ENCODE measurements at places on chromosomes 13 and 19.

DNA sequence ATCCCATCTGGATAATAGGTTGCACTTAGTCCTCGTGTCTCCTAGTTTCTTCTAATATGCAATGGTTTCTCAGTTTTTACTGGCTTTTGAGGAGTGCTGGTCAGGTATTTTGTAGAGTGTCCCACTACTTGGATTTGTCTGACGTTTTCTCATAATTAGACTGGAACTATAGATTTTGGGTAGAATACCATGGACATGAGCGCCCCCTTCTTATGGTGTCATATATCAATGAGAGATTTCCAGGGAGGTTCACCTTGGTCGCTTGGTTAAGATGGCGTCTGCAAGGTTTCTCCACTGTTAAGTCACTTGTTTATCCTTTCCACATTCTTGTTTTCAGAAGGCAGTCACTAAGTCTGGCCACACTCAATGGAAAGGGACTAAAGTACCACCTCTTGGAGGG, 6.7 kb downstream of the SOHLH2 start:
- DNase-seq: no peak

GRCh38 chr13:31927219-31927653, 104.3 kb upstream of the FRY start:
- DNase-seq: no peak

GRCh38 chr13:38685974-38686576, 802 bp upstream of the FREM2 start:
- DNase-seq: no peak

DNA sequence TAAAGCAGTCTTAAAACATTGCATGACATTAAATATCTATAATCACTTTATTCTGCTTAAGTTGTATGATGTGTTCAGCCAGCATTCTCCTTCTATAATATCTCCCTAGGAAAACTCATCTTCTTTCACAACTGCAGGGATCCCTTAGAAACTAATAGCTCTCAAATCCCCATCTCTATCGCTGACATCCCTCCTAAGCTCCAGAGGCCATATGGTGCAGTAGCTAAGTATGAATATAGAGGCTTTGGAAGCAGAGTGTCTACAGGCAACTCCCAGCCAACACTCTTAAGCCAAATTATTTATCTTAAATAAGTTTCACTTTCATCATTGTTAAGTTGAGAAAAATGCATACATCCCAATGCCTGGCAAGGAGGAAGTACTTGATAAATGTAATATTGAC, 349.5 kb upstream of the MIR17HG start:
- no peak for DNase-seq

- no peak for DNase-seq
Measured at GRCh38 chr19:45901912-45902650, at the start of gene MYPOP. TSS of gene MYPOP (minus strand) at chr19:45902613. CDS start at chr19:45901773, 840 bp downstream.

DNA sequence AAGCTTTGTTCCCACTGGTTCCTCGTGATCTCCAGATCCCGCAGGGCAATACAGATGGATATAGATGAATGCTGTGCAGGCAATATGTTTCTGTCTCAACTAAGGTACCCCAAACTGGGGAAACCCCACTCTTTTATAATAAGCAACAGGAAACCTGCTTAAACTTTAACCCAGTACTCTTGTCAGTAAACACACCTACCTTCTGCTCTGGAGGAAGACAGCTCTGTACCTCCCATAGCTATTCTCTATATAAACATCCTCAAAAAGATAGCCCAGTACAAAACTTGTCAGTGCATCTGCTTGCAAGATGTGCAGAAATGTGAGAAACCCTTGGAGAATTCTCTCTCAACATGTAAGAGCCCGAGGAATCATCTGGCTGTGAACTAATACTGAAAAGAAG, 583.6 kb downstream of the OLFM4 start:
- no peak for DNase-seq

- no peak for DNase-seq
Measured at GRCh38 chr19:10207026-10207425, 12.3 kb upstream of the DNMT1 start.

GRCh38 chr19:23263870-23264590, 13.8 kb upstream of the ZNF724 start:
- no peak for DNase-seq

DNA sequence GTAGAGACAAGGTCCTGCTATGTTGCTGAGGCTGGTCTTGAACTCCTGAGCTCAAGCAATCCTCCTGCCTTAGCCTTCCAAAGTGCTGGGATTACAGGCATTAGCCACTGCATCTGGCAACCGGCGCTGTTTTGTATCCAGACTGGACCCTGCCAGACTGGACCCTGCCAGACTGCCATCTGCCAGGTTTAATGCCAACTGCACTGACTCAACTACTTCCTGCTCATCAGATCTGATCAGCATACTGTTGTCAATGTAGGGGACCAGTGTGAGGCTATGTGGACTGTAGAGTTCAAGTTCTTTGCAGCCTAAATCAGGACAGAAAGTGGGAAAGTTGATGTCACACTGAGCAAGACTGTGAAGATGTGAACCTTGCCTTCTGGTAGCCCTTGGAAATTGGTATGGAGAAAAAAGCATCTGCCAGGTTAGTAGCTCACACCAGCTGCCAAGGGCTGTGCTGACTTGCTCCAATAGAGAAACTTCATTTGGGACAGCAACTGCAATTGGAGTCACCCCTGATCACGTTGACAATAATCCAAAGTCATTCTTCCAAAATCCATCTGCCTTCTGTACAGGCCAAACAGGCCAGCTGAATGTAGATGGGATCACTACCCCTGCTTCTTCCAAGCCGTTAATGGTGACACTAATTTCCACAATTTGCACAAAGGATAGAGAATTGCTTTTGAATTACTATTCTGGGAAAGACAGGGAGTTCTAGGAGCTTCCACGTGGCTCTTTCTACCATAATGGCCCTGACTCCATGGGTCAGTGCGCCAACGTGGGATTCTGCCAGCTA, 36.8 kb upstream of the ATP1A3 start:
- DNase-seq: no peak

- DNase-seq: no peak
Measured at GRCh38 chr13:40777166-40777808, 6.3 kb upstream of the MRPS31 start.

- DNase-seq: no peak
Measured at GRCh38 chr13:67374391-67374790, 144.3 kb upstream of the PCDH9 start.

GRCh38 chr19:48946463-48947257, 8.0 kb upstream of the BAX start:
- DNase-seq: no peak

DNA sequence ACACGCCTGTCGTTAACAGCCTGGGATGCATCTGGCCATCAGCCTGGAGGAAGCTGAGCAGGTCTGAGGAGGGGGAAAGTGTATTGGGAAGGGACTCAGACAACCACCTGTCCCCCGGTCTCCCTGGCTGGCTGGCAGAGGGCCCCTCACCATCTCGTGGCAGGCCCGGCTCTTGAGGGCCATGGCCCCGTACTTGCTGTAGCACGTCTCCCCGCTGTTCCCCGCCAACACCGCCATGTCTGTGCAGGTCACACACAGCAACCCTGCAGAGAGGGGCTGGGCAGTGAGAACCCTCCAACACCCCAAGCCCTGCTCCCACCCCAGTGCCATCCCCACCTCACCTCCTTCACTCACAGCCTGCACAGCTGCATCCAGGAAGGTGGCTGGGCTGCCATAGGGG, 4.0 kb downstream of the TRMT1 start:
- DNase-seq: no peak

- no peak for DNase-seq
Measured at GRCh38 chr13:113125506-113126264, 3.1 kb downstream of the F10 start.

- no peak for DNase-seq
Measured at GRCh38 chr13:23383151-23383550, 50.4 kb downstream of the SACS start.

DNA sequence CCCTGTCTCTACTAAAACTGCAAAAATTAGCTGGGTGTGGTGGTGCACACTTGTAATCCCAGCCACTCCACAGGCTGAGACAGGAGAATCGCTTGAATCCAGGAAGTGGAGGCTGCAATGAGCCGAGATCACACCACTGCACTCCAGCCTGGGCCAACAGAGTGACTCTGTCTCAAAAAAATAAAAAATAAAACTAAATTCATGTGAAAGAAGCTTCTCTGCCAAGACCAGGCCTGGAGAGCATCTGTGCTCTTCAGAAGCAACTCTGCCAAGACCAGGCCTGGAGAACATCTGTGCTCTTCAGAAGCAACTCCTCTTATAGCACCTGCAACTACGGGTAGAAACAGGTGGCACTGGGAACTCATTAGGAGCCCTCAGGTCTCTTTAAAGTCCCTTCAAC, 37.7 kb downstream of the CRYL1 start:
- no peak for DNase-seq

GRCh38 chr13:34345258-34345965, 527.5 kb downstream of the RFC3 start:
- no peak for DNase-seq

DNA sequence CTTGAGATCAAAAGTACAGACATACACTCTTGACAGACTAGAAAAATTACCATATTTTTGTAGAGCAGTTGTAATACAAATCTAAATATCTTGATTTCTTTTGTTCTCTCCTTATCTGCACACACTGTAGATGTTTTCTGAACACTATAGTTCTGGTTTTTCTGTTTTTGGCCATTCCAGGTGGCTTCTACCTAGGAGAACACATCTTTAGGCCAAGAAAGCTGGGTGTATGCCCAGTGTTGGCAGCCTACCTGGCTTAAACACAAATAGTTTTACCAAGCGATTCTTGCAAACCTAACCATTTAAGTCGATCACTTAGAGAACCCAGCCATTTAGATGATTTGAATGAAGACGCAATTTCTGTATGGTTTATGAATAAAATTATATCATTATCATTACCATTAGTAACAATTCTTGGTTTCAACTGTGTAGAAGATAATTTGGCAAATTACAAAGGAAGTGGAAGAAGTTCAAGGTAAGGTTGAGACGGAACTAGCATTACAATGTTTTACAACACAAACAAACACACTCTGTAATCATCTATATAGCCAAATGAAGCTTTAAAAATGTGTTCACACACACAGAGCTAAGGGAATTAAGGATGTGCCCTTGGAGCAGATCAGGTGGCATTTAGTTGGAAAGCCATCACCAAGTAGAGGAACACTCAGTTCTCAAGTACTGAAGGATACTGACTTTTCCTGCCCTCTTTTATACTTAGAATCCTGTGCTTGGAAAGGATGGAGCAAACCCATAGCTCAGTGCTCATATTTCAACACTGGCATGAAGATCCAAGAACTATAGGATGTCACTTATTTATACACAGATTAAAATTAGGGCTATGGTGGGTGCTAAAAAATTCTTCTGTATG, 36.2 kb downstream of the ERCC5 start:
- DNase-seq: no peak

DNA sequence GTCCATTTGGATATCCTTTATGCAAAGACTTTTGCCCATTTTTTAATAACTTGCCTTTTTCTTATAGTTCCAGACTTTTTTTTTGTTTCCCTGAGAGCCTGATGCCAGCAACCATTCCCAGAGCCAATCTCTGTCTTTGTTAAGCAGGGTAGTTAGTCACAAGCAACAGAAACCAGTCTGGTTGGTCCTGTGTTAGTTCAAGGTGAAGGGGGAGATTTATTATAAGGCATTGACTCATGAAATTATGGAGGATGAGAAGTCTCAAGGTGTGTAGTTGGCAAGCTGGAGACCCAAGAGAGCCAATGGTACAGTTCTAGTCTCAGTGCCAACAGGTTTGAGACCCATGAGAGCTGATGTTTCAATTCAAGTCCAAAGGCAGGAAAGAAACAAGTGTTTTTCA, 33.0 kb downstream of the GPR12 start:
- no peak for DNase-seq

DNA sequence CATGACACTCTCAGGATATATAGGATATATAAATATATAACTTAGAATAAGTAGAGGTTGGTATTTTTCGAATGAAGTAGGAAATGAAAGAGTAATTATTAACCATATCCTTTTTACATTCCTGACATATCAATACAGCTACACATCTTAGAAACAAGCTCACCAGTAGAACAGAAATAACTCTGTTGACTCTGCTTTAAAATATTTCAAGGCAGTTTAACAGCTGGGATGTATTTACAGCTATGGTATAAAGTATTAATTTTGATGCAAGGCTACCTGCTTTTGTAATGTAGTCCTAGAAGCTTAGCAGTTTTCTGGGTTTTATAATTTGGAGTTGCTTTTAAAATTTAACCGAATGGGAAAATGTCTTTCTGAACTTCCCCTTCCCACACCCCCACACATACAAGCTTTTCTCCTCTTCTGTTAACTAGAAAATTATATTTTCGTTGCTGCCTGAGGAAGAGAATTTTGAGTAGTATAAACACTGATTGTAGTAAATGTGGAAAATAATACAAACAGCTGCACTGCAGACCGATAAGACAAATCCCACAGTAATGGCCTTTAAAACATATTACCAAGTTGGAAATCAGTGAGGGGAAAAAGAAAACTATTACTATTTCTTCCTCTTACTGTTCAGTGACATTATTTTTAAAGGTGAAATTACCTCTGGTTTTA, 147.7 kb downstream of the GGACT start:
- no peak for DNase-seq

- no peak for DNase-seq
Measured at GRCh38 chr13:92461402-92461801, 765.2 kb upstream of the GPC6 start.

DNA sequence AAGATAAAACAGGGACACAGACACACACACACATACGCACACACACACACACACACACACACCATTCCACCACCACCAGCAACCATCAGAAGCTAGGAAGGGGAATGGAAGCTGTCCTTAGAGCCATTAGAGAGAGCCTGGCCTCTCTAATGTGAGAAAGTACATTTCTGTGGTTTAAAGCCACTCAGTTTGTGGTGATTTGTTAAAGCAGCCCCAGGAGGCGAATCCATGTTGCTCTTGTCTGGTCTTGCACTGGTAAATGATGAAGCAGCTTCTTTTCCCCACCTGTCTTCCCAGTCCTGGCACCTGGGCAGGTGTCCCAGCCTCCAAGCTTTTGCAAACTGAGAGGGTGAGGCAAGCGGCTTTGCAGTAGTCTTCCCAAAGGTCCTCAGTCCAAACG, 118.9 kb upstream of the KL start:
- no peak for DNase-seq

GRCh38 chr19:47471733-47472457, at the start of gene SLC8A2:
TSS of gene SLC8A2 (minus strand) at chr19:47471893. CDS start at chr19:47466403, 5,490 bp downstream.
- peak; percentile 25 for DNase-seq

- DNase-seq: no peak
Measured at GRCh38 chr19:14395710-14396336, 14.6 kb downstream of the ADGRE5 start.

Data from stimulated activated CD4-positive, alpha-beta T cell treated with anti-CD3 and anti-CD28 coated beads, Interleukin-15, amount 100 ng/mL, for 1 hour (primary cell).